ENCODE measurements at places on chromosomes 7 and 10. TPM values are rescaled to one million over a fixed set of nuclear protein-coding genes. Genes with fewer than 3 reads are reported as not detected.
A peak's percentile ranks its signal among the peaks of the same experiment; 100 is the strongest.

DNA sequence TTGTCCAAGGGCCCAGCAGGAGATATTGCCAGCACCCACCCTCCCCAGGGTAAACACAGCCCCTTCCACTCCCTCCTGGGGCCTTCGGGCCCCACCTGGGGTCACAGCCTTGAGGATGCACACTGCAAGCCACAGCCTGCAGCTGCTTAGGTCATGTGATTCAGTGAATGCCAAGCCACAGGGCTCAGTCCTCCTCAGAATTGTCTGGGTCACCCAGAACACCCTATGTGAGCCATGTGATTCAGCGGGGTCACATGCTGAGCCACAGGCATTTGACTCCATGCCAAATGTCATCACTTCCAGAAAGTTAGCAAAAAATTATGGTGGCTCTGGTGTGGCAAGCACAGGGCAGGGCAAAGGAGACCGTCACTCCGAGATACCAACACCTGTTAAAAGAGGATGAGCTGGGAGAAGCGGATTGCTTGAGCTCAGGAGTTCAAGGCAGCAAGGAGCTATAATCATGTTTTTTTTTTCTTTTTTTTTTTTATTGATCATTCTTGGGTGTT is 17.2 kb upstream of the PSAP start:
- no peak overlapping the region for H3K4me3 ChIP-seq
- H3K4me1 ChIP-seq: no peaks in the 10 kb centered on the region
- peak overlapping the region; percentile 55 for H3K27ac ChIP-seq
- no peak for DNase-seq
- H3K36me3 ChIP-seq: no peaks in the 10 kb centered on the region

DNA sequence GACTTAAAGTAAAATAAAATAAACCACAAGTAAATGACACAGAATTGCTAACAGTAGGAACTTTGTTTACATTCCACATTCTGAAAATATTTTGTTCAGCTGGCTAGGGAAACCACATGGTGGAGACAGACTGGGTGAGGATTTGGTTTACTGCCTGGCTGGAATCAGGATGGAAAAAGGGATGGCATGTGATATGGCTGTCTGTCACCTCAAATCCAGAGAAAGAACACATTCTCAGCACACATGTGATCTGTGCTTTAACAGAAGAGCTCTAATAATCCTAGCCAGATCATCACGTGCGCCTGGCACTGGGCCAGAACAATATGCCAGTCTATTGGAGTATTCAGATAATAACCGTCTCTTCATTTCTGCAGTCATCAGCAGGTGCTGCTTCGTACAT is 90.9 kb upstream of the PIP4K2A start:
- H3K27me3 ChIP-seq: no peaks in the 10 kb centered on the region
- no peak for DNase-seq
- H3K4me1 ChIP-seq: no peaks in the 10 kb centered on the region
- no peak overlapping the region for H3K4me3 ChIP-seq
- no peaks in the 10 kb centered on the region for H3K36me3 ChIP-seq

- H3K27me3 ChIP-seq: no peaks in the 10 kb centered on the region
- no peak for DNase-seq
- H3K4me1 ChIP-seq: no peaks in the 10 kb centered on the region
- H3K4me3 ChIP-seq: no peak overlapping the region
- H3K36me3 ChIP-seq: no peaks in the 10 kb centered on the region
Observed at GRCh38 chr10:123787566-123787965, 104.0 kb downstream of the CPXM2 start.

GRCh38 chr10:102578782-102579181 is 65.5 kb upstream of the TRIM8 start:
- H3K27me3 ChIP-seq: no peaks in the 10 kb centered on the region
- no peaks in the 10 kb centered on the region for H3K36me3 ChIP-seq
- no peak for DNase-seq
- no peaks in the 10 kb centered on the region for H3K4me1 ChIP-seq
- H3K4me3 ChIP-seq: peak overlapping the region; percentile 27
- peak overlapping the region; percentile 4 for H3K27ac ChIP-seq

DNA sequence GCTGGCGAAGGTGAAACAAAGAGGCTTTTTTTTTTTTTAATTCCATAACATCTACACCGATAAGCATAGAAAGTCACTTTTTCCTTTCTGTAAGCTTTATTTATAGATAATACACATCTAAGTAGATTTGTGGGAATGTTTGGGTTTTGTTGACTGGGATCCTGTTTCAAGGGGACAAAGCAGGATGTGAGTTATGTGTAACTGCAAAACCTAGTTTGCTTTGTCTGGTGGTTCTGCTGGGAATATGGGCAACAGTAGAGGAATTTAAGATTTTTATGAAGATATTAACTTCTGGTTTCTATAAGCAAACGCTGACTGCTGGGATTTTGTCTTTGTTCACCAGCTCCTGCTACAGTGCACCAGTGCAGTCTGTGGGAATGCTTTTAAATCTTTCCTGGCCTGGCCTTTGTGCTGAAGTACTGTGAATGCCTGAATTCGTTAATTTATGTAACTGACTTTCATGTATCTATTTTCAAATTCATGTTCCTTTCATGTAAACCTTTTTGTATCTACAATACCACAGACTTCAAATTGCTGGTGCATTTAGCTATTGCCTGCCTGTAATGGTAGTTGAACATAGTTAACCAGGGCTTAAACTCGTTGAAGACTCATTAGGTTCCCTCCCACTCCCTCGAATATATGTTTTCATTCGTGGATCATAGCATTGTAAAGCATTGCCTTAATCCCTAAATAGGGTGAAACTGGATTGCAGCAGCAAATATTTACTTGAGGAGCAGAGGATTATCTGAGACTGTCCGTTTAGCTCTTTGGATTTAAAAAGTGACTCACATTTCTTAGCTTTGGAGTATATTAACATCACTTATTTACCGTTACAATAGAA is 1.5 kb downstream of the KLHL7 start:
- H3K4me3 ChIP-seq: peak overlapping the region; percentile 97
- DNase-seq: no peak
- H3K27ac ChIP-seq: peak overlapping the region; percentile 95
- H3K4me1 ChIP-seq: peaks cover 6% of the 10 kb centered on the region

- no peak overlapping the region for H3K4me3 ChIP-seq
- H3K36me3 ChIP-seq: no peaks in the 10 kb centered on the region
- no peaks in the 10 kb centered on the region for H3K27me3 ChIP-seq
- no peak for DNase-seq
- H3K27ac ChIP-seq: no peak overlapping the region
Observed at GRCh38 chr7:80311313-80311712, 176.7 kb downstream of the GNAI1 start.

DNA sequence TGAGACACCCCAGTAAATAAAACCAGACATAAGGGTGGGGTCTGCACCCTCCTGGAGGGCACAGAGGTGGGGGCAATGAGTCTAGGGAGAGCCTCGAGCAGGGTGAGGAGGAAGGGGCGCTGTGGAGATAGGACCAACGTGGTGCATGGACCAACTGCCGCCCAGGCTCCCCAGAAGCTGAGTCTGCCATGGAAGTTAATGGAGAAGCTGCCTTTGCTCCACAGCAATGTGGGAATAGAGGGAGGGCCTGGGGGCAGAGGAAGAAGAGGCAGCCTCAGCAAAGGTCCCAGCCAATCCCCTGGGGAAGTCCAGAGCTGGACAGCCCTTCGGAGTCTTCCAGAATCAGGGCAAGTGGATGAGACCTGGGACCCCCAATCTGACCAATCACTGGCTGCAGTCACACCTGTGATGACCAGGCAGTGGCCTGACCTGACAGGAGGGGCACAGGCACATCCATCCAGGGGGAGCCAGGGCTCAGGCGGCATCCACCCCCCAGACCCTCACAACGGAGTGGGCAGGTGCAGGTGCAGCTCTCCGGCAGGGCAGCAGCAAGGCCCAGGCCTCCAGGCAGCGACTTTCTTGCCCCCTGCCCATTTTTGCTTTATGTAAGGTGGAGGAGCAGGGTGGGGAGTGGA is 242.2 kb upstream of the PPP2R2D start:
- H3K36me3 ChIP-seq: no peaks in the 10 kb centered on the region
- H3K4me1 ChIP-seq: no peaks in the 10 kb centered on the region
- DNase-seq: peak; percentile 41
- H3K27me3 ChIP-seq: no peaks in the 10 kb centered on the region
- no peak overlapping the region for H3K27ac ChIP-seq
- H3K4me3 ChIP-seq: no peak overlapping the region

- H3K27ac ChIP-seq: no peak overlapping the region
- H3K27me3 ChIP-seq: no peaks in the 10 kb centered on the region
- no peak for DNase-seq
Observed at GRCh38 chr7:16411391-16411790, 9.9 kb downstream of the CRPPA start.

- no peaks in the 10 kb centered on the region for H3K36me3 ChIP-seq
- no peak overlapping the region for H3K4me3 ChIP-seq
- H3K27me3 ChIP-seq: no peaks in the 10 kb centered on the region
- no peaks in the 10 kb centered on the region for H3K4me1 ChIP-seq
- no peak for DNase-seq
Observed at GRCh38 chr10:75773231-75773780, 341.9 kb downstream of the LRMDA start.

DNA sequence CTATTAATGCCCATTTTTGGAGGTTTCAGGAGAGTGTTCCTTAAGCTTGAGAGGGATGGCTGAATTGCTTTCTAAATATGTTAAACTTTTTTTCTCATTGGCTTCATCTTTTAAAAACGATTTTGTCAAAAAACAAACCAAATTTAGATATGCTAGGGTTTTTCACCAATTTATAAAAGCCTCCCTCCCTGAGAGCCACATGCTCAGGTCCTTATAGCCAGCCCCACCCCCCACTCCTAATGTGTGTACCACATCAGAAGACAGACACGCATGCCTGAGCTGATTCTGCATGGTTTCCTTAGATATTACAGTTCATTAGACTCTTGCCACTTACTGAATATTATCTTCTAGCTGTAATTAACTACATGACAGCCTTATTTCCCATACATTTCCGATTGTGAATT is 2.0 kb downstream of the CUL1 start:
- no peaks in the 10 kb centered on the region for H3K36me3 ChIP-seq
- no peaks in the 10 kb centered on the region for H3K27me3 ChIP-seq
- no peak overlapping the region for H3K27ac ChIP-seq
- no peak for DNase-seq
- no peak overlapping the region for H3K4me3 ChIP-seq

Gene ARMC3
- not detected for total RNA-seq

- H3K27ac ChIP-seq: no peak overlapping the region
- H3K27me3 ChIP-seq: no peaks in the 10 kb centered on the region
- H3K4me1 ChIP-seq: no peaks in the 10 kb centered on the region
- DNase-seq: no peak
Observed at GRCh38 chr7:102446387-102447156, 13.2 kb downstream of the ORAI2 start.

Gene AZGP1
- 4,981 TPM for total RNA-seq

GRCh38 chr10:73287441-73287840 is 35.0 kb upstream of the MRPS16 start:
- no peaks in the 10 kb centered on the region for H3K36me3 ChIP-seq
- H3K27me3 ChIP-seq: no peaks in the 10 kb centered on the region
- no peak for DNase-seq
- H3K27ac ChIP-seq: no peak overlapping the region

Gene IL15RA
- total RNA-seq: 35.7 TPM

DNA sequence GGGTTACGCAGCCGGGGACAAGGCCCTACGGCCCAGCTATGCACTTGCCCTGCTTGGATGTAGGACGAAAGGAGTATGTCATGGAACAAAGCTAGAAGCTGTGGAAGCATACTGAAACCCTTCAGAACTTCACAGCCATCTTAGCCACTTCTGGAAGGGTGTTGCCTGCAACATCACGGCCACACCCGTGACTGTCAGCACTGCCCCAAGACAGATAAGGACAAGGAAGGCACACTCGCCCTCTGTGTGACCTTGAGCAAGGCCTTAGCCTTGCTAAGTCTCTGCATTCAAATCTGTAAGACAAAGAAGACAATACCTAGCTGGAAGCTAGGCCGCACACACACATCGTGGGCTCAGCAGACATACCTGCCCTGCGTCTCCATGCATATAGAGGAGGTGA is 352.5 kb upstream of the MGMT start:
- H3K27me3 ChIP-seq: no peaks in the 10 kb centered on the region

GRCh38 chr7:66313886-66314568 is 108.9 kb downstream of the TPST1 start:
- no peak overlapping the region for H3K4me3 ChIP-seq
- no peak overlapping the region for H3K27ac ChIP-seq
- DNase-seq: no peak
- no peaks in the 10 kb centered on the region for H3K4me1 ChIP-seq

GRCh38 chr10:80598084-80598798 is 60.5 kb downstream of the SH2D4B start:
- no peak for DNase-seq
- no peaks in the 10 kb centered on the region for H3K27me3 ChIP-seq
- no peak overlapping the region for H3K4me3 ChIP-seq
- H3K36me3 ChIP-seq: no peaks in the 10 kb centered on the region
- no peaks in the 10 kb centered on the region for H3K4me1 ChIP-seq

- no peaks in the 10 kb centered on the region for H3K4me1 ChIP-seq
- no peak overlapping the region for H3K27ac ChIP-seq
- no peak overlapping the region for H3K4me3 ChIP-seq
- H3K36me3 ChIP-seq: no peaks in the 10 kb centered on the region
- peak; percentile 43 for DNase-seq
Observed at GRCh38 chr7:682810-683209, 43.7 kb upstream of the DNAAF5 start.

Gene DOCK1
- 69.2 TPM for total RNA-seq

Gene SND1
- 120 TPM for total RNA-seq

Gene WIPF3
- 3.2 TPM for total RNA-seq

GRCh38 chr10:87095236-87095945 is 385 bp downstream of the SHLD2 start:
- peak; percentile 71 for DNase-seq
- H3K4me3 ChIP-seq: peak overlapping the region; percentile 86
- H3K4me1 ChIP-seq: no peaks in the 10 kb centered on the region
- peak overlapping the region; percentile 98 for H3K27ac ChIP-seq

DNA sequence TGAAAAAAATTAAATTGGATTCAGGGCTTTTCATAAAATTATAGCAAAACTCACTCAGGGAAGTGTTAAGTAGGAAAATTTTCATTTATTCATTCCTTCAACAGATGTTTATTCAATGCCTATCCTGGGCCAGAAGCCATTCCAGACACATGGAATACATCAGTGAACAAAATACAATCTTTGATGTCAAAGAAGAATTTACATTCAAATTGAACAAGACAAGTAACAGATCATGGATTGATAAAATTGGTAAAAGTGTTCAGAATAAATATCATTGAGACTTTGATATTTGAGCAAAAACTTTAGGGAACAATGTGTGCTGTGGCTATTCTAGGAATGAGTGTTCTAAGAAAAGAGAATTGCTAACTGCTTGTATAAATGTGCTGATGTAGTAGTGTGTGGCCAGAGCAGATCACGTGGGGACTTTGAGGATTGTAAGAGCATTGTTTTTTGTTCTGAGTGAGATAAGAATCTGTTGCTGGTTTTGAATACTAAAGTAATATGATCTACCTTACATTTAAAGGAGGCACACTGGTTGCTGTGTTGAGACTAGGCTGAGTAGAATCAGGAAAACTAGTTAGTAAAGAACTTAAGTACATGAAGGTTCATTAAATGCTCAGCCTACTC is 957.2 kb downstream of the PCDH15 start:
- H3K36me3 ChIP-seq: no peaks in the 10 kb centered on the region
- H3K4me1 ChIP-seq: no peaks in the 10 kb centered on the region
- DNase-seq: no peak
- no peak overlapping the region for H3K27ac ChIP-seq
